ENCODE measurements at places on chromosomes 16 and 17.

GRCh38 chr17:80270836-80271235 is 10.2 kb downstream of the RNF213 start:
- no peak for DNase-seq

DNA sequence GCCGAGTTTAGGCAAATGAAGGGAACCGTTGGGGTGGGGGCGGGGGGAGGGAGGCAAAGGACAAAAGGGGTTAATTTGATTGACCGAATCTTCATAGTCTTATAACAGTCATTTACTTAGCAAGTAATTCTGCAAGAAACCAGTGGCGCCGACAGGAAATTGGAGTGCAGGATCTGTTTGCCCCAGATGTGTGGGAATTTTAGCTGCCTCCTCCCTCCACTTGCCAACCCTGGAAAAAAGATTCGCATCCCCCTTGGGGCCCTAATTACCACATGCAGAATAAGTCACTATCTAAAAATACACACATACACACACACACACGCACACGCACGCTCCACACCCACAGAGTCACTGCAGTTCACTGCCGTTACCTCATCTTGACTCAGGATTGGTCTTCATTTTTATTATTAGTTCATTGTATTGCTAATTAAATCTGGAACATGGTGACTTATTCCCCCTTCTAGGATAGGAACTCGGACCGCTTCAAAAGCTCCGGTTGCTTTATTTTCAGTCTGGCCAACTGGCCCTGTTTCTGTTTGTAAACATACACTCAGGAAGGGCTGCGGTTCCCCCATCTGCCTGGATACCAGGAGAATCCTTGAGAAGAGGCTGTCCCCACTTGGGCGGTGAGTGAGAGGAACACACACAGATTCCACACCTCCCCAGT is 241.6 kb upstream of the SALL1 start:
- DNase-seq: peak; percentile 37

DNA sequence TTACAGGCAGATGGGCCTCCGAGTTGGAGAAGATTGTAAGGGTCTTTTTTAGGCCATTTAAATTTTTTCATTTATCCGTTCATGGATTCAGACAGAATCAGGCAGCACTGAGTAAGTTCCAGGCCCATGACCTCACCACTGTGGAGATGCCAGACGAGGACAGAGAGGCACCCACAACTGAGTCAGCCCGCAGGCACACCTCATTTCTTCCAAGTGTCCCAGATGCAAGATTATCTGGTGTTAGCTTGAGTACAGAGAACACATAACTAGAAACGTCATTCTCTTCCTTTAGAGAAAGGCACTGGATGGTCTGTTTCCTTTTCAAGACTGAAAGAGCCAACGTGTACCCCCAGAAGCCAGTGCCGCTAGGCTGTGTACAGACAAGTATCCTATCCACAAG is 16.9 kb downstream of the CLEC16A start:
- DNase-seq: no peak

DNA sequence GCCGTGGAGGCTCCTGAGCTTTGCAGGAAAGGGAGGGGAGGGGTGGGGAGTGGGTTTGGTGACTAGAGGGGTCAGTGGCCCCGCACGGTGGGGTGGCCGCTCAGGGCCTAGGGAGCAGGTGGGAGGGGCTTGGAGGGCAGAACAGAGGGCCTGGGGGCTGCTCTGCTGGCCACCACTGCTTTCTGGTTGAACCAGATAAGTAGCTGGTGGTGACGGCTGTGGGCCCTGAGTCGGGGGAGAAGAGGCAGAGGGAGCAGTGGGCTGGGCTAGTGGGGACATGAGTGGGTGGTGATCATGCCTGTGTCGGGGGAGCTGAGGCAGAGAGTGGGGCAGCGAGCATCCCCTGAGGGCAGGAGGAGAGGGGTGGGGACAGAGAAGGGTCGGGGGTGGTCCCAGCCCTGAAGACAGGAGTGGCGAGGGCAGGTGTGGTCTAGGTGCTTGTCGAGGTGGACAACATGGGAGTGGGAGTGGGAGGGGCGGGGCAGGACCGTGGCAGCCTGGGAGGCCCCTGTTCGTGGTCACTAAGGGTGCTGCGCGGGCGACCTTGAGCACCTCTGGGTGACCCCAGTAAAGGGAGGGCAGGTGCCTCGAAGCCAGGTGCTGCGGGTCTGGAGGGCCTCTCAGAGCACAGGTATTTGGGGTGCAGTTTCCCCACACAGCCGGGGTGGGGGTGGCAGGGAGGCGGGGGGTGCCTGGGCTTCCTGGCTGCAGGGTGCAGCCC is 6.3 kb upstream of the CD7 start:
- no peak for DNase-seq

- no peak for DNase-seq
Measured at GRCh38 chr16:19112099-19112407, 1.7 kb upstream of the ITPRIPL2 start.

DNA sequence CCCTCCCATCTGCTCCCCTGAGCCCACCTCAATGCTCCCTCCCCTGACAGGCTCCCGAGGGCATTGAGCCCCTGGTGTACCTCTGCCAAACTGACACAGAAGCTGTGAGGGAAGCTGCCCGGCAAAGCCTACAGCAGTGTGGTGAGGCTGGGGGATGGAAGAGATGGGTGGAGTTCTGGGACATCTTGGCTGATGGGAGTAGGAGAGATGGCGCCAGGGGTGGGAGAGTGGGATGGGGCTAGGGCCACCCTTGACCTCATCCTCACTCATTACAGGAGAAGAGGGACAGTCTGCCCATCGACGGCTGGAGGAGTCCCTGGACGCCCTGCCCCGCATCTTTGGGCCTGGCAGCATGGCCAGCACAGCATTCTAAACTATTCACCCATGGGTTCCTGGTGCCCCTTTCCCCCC is 16.2 kb upstream of the CTCF start:
- DNase-seq: no peak

- no peak for DNase-seq
Measured at GRCh38 chr16:5328546-5328945, 231.0 kb upstream of the EEF2KMT start.

DNA sequence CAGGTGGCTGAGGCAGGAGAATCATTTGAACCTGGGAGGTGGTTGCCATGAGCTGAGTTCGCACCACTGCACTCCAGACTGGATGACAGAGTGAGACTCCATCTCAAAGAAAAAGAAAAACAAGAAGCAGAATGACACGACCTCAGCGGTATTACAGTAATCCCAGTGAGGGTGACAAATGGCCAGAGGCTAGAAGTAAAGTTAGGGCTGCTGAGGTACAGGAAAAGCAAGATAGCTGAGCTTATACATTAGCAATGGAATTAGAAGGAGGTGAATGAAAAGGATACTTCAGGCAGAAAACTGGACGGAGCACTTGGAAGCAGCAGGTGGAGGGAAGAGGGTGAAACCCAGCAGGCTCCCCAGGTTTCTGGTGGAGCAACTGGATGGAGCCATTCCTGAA is 26.1 kb upstream of the AMZ2 start:
- DNase-seq: no peak

GRCh38 chr17:61490540-61490975 is 38.3 kb downstream of the TBX4 start:
- no peak for DNase-seq

DNA sequence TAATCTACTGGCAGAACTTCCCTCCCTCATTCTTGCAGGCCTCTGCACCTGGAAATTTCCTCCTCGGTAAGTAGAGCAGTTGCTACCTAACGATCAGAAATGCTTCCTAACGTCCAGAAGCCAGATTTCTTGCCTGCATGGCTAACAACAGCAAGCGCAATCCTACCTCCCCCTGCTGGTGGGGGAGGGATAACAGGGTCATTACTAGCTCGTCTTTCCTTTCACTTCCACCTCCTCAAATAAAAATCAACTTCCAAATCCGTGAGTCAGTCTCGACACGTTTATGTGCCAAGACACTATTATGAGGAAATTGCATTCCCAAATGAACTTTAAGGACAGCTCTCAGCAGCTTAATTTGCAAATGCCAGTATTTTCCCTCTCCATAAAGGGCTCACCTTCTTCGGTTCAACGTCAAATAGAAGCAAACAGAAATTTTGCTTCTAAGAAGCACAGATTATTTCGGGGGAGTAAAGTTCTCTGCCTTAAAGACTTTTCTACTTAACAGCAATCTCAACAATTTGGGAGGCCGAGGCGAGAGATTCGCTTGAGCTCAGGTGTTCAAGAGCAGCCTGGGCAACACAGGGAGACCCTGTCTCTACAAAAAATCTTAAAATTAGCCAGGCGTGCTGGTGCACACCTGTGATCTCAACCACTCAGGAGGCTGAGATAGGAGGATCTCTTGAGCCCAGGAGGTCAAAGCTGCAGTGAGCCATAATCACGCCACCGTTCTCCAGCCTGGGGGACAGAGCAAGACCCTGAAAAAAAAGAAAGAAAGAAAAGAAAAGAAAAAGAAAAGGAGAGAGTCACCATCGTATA is 188.6 kb upstream of the PSMD7 start:
- peak; percentile 9 for DNase-seq

DNA sequence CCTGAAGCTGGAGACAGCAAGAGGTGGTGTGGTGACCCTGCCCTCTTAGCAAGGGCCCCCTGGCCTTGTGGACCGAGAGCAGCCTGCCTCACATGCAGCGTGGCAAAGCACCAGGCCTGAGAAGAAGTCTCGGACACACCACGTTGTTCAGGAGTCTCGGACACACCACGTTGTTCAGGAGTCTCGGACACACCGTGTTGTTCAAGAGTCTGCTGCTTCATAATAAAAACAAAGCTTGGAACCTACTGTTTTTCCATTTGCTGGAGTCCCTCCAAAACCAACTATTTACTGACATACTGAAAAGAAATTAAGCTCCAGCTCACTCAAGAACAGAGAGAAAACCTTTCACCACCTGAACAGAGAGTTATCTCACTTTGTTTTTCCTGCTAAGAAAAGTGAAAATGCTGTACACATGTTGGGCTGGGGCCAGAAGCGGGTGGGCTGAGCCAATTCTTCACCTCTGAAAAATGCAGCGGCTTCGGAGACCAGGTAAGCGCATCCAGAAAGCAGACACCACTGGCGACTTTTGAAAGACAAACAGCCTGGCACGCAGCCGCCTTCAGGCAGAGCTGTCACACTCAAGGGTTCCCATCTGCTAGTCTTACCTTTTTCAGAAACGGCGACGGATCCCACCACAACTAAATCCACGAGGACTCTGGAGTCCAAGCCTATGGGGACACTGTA is 8.9 kb downstream of the MTHFSD start:
- DNase-seq: no peak

DNA sequence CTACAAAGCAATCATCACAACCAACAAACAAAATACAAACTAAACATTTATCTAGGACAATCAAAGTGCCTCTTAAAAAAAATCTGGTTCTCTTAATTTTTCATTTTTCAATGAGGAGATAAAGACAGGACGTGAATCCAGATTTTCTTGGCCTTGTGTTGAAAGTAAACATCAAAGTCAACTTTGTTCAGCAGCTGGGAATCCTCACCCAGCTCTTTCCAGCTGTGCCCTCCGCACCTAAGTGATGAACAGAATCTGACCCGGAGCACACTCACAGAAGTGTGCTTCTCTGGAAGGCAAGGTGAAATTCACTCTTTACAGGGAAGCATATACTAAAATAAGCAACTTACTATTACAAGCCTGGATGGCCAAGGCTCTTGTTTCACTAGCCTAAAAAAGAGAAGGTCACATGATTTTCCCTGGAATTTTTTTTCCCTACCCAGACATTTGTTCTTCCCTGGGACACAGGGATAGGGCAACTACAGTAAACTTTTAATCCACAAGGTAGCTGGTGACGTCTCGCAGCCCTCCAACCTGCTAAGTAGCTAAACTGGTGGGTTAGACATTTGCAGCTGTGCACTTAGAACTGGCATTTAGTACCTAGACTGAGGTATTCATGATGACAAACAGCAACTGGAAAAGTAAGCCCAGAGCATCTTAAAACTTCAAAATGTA is 3.2 kb downstream of the WIPI1 start:
- no peak for DNase-seq

GRCh38 chr17:39186481-39187002 is 10.9 kb downstream of the CACNB1 start:
- no peak for DNase-seq

DNA sequence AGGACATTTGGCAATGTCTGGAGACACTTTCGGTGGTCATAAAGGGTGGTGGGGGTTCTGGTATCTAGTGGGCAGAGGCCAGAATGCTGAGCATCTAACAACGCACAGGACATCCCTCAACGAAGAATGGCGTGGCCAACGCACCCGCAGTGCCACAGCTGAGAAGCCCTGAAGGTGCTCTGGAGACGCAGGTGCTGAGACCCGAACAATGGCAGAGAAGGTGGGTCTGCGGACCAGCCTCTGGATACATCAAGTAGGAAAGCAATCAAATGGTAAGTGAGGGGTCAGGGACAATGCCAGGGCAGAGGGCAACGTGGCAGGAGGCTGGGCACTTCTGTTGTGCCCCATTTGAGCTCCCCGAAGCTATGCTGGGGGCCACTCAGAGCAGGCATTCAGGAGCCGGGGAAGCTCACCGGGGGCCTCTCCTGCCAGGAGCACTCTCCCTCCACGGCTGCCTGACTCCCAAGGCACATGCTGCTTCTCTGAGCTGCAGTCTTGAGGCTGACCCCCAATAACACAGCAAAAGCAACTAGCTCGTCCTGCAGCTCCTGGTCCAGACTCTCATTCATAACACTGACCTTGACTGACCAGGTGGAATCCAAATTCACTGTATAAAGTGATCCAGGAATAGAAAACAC is 26.0 kb downstream of the SPHK1 start:
- DNase-seq: no peak

Data from tibial nerve (tissue), 4 donors.